ENCODE measurements at places on chromosomes 6 and 20. TPM values are rescaled to one million over a fixed set of nuclear protein-coding genes. Genes with fewer than 3 reads are reported as not detected.

The NHSL1 gene
- total RNA-seq: 0.25 TPM

The MUC22 gene
- not detected for total RNA-seq

The SCUBE3 gene
- total RNA-seq: not detected

The GHRH gene
- not detected for total RNA-seq

The SLC17A3 gene
- total RNA-seq: not detected

The AGPAT4 gene
- 9.7 TPM for total RNA-seq

The ZNF512B gene
- total RNA-seq: 27.8 TPM

The SLC17A4 gene
- not detected for total RNA-seq

The COL19A1 gene
- total RNA-seq: not detected

The MSH5 gene
- 82.7 TPM for total RNA-seq

The PSORS1C1 gene
- not detected for total RNA-seq

The SAMD3 gene
- total RNA-seq: 0.29 TPM

Measured in K562 (cell line).